Activated CD8-positive, alpha-beta T cell treated with anti-CD3 and anti-CD28 coated beads, Interleukin-2, amount 10 ng/mL, durations not matched to agents 7 days and 5 days (primary cell): ENCODE measurements at places on chromosomes 16 and 17.

DNA sequence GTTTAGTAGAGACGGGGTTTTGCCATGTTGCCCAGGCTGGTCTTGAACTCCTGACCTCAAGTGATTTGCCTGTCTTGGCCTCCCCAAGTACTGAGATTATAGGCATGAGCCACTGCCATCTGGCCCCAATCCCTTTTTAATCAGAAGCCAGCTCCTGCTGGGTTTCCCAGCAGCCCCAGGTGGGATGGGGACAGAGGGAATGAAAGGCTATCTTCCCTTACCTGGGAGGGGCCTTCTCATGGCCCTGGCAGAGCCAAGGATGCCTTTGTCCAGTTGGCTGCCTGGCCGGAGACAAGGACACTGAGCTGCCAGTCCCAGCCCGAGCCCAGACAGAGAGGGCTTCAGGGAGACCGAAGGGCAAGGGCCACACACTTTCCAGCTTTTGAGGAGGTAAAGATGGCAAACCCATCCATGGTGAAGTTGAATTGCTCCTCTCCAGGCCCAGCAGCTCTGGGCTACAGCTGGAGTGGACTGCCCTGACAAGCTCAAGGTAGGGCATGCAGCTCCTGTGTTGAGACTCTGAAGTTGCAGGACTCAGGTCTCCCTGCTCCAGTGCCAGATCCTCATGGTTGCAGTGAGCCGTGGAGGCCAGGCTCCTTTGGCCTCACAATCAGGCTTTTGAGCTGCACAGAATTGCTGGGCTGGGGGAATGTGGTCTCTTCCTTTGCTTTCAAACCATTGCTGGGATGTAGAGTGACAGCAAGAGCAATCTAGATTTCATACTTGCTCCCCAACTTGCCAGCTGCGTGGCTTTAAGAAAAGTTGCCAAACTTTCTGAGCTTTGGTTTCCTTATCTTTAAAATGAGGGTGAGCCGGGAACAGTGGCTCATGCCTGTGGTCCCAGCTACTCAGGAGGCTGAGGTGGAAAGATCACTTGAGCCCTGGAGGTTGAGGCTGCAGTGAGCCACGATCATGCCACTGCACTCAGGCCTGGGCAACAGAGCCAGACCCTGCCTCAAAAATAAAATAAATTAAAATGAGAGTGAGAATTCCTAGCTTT lies 44.5 kb upstream of the IL34 start:
- H3K27me3 ChIP-seq: peaks cover 8% of the 10 kb centered on the region
- peaks cover 8% of the 10 kb centered on the region for H3K4me1 ChIP-seq
- no peak overlapping the region for H3K4me3 ChIP-seq
- no peak overlapping the region for H3K27ac ChIP-seq

DNA sequence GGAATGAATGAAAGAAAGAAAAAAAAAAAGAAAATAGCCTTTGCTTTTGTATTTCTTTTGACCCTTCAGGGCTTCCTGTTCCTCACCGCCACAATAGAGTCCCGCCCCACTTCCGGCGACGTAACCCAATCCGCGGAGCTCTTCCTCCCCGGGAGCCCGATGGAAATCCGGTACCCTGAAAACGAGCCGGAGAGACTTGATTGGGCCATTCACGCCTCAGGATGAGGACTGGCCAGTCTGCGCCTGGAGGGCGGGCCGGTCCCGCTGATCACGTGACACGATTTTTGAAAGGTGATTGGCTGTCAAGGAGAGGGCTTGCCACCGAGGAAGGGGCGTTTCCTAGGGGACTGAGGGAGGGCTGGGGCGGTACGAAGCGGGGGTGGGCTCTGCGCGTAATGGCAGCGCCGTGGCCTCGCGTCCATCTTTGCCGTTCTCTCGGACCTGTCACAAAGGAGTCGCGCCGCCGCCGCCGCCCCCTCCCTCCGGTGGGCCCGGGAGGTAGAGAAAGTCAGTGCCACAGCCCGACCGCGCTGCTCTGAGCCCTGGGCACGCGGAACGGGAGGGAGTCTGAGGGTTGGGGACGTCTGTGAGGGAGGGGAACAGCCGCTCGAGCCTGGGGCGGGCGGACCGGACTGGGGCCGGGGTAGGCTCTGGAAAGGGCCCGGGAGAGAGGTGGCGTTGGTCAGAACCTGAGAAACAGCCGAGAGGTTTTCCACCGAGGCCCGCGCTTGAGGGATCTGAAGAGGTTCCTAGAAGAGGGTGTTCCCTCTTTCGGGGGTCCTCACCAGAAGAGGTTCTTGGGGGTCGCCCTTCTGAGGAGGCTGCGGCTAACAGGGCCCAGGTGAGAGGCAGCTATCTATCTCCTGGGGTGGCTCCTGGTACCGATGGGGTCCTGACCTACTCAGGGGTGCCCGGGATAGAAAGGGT lies at the start of the genes PSME3IP1 and RSPRY1:
TSS of gene PSME3IP1 (minus strand) at position 95 of the 927 bp plus-strand sequence. CDS start 12,185 bp downstream, outside the sequence.
TSS of gene RSPRY1 (plus strand) at position 385 of the 927 bp plus-strand sequence. CDS start 18,330 bp downstream, outside the sequence.
- H3K27ac ChIP-seq: peak within 1 kb of the TSS; percentile 97
- H3K36me3 ChIP-seq: peaks cover 9% of the 10 kb centered on the region
- peak within 1 kb of the TSS; percentile 94 for H3K4me3 ChIP-seq
- H3K27me3 ChIP-seq: no peaks in the 10 kb centered on the region

- peaks cover 3% of the 10 kb centered on the region for H3K27me3 ChIP-seq
- DNase-seq: no peak
- H3K27ac ChIP-seq: no peak overlapping the region
- H3K4me1 ChIP-seq: peaks cover 51% of the 10 kb centered on the region
- no peak overlapping the region for H3K4me3 ChIP-seq
These were observed 11.0 kb downstream of the C16orf54 start for GRCh38 chr16:29734786-29735185.

- H3K4me3 ChIP-seq: no peak overlapping the region
- no peak for DNase-seq
- no peaks in the 10 kb centered on the region for H3K36me3 ChIP-seq
- H3K4me1 ChIP-seq: no peaks in the 10 kb centered on the region
- H3K27me3 ChIP-seq: peaks cover 3% of the 10 kb centered on the region
These were observed 9.4 kb upstream of the MYLK3 start for GRCh38 chr16:46757339-46758050.

DNA sequence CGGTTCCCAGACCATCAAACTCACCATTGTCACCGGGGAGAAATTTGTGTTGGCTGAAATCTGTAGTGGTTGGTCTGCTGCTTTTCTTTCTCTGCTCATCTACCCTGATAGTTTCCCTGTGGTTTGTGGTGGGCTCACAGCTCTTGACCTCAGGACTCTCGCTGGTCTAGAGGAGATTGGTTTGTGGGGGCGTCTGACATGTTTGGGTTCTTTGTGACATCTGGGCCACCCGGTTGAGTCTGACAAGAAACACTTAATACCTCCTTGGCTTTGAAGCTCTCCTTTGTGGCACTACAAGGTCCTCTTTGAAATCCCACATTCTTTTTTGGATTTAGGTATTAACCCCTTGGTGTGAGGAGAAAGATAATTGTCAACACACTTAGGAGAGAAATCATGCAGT lies 662.0 kb downstream of the WWOX start:
- H3K27me3 ChIP-seq: no peaks in the 10 kb centered on the region
- no peaks in the 10 kb centered on the region for H3K36me3 ChIP-seq
- no peak for DNase-seq
- H3K4me3 ChIP-seq: no peak overlapping the region

DNA sequence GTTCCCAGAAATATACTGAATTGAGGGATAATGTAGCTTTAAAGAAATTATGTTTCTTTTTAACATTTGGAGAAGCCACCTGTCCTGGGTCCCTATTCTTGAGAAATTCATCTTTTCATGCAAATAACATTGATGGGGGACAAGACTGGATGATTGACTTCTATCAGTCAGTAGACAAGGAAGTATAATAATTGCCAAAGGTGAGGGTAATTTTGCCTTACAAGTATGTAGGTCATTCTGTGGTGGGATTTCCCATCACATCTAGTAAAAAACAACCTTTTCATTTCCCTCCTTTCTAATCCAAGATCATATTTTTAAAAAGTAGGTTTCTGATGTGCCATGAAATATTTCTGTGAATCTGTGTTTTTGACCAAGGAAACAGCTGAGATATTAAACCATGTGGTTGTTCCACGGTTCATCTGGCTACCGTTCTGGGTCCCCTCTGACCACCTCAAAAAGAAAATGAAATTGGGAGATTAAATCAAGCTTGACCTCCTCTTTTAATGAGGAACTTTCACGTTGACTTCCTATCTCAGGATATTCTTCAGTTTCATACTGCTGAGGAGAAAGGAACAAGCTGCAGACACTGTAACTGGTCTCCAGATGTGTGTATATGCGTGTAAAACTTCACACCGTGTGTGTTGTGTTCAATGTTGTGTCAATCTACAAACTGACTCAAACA lies 138.6 kb downstream of the MAP2K6 start:
- H3K27me3 ChIP-seq: no peaks in the 10 kb centered on the region
- H3K4me1 ChIP-seq: no peaks in the 10 kb centered on the region

DNA sequence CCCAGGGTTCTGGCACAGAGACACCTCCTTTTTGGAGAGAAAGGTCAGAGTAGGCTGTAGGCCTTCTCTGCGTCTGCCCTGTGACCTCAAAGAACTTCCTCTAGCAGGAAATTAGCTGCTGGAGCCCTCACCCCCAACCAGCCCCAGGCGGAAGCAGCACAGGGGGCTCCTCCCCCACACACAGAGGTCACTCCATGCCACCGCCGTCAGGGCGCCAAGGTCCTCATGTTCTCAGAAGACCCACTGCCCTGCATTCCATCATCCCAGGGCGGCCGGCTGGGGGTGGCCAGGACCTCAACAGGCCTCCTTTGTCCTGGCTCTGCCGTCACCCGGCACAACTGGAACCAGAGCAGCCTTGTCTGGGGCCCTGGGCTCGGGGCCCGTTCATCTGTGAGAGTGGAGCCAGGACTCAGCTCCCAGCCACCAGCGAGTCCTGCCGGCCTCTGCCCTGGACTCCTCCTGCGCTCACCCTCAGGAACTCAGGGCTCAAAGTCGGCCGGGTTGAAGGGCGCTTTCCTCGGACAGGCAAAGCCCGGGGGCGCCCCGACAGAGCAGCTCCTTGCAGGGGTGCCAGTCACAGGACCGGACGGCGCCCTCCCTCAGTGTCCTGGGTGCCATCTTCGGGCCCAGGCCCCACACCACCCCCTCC lies 1.2 kb downstream of the TMC6 start:
- H3K4me3 ChIP-seq: peak overlapping the region; percentile 93
- H3K27ac ChIP-seq: peak overlapping the region; percentile 90
- peak; percentile 87 for DNase-seq
- H3K27me3 ChIP-seq: no peaks in the 10 kb centered on the region
- H3K36me3 ChIP-seq: peaks cover 63% of the 10 kb centered on the region

DNA sequence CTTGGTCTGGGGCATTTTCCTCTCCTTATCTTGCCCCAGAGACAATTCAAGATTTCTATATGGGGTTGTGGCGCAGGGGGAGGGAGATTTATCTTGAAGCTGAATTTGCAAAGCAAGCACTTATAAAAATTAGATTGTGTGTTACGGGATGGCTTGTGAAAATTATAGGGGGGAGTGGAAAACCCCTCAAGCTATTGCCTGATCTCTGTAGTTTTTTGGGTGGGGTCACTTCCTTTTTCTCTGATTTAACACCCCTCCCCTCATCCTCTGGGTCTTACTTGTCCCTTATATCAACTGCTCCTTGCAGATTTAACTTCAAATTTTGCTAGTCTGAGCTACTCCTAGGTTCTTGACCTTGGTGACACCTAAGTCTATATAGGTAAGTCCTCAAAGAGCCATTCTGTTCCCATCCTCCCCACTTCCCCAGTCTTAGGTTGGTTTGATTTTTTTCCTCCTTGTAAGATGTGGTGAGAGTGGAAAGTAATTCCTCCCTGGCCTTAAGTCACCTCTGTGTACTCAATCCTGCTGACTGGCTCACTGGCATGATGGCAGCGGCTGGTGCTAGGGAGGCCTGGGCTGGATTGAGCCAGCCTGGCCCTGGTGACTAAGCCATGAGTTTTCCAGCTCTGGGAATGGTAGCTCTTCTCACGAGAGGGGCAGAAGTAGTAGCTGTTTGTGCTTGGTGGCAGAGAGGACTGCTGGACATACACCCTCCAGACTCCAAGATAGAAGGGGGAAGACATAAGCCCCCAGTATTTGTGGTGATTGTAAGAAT lies 2.3 kb downstream of the ARL4D start:
- H3K4me3 ChIP-seq: peak overlapping the region; percentile 4
- DNase-seq: no peak
- peaks cover 26% of the 10 kb centered on the region for H3K4me1 ChIP-seq
- H3K27me3 ChIP-seq: no peaks in the 10 kb centered on the region
- no peaks in the 10 kb centered on the region for H3K36me3 ChIP-seq

GRCh38 chr16:19119564-19119963 lies 5.8 kb downstream of the ITPRIPL2 start:
- no peak overlapping the region for H3K27ac ChIP-seq
- H3K36me3 ChIP-seq: no peaks in the 10 kb centered on the region
- no peak overlapping the region for H3K4me3 ChIP-seq
- H3K27me3 ChIP-seq: peaks cover 8% of the 10 kb centered on the region
- H3K4me1 ChIP-seq: peaks cover 27% of the 10 kb centered on the region

GRCh38 chr16:54284319-54284930 lies 2.2 kb downstream of the IRX3 start:
- no peak overlapping the region for H3K27ac ChIP-seq
- no peak overlapping the region for H3K4me3 ChIP-seq
- peaks cover 7% of the 10 kb centered on the region for H3K36me3 ChIP-seq
- peaks cover 20% of the 10 kb centered on the region for H3K4me1 ChIP-seq
- no peak for DNase-seq
- H3K27me3 ChIP-seq: peaks cover 80% of the 10 kb centered on the region

DNA sequence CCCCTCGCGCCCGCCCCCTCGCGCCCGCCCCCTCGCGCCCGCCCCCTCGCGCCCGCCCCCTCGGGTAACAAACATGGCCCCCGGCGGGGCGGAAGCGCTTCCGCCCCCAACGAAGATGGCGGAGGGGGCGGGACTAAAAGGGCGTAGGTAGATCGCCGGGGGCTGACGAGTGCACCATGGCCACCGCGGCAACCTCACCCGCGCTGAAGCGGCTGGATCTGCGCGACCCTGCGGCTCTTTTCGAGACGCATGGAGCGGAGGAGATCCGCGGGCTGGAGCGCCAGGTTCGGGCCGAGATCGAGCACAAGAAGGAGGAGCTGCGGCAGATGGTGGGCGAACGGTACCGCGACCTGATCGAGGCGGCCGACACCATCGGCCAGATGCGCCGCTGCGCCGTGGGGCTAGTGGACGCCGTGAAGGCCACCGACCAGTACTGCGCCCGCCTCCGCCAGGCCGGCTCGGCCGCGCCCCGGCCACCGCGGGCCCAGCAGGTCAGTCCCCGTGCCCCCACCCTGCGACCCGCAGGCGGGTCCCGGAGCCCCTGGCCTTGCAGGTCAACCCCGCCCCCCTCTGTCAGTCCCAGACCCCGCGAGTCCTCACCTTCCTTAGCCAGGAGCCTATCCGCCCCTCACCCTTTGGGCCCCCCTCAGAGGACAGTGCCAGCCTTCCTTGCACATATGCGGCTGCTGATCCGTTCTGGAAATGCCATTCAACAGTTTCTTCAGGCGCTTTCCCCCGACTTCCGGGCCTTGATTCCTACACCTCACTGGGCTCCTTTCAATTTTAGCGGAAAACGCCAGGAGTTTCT lies at the start of gene COG1:
TSS of gene COG1 (plus strand) at position 162 of the 808 bp plus-strand sequence. CDS start at position 177, 15 bp downstream.
- H3K27me3 ChIP-seq: no peaks in the 10 kb centered on the region
- H3K36me3 ChIP-seq: peaks cover 22% of the 10 kb centered on the region
- peak; percentile 90 for DNase-seq
- H3K4me1 ChIP-seq: peaks cover 34% of the 10 kb centered on the region
- H3K4me3 ChIP-seq: peak within 1 kb of the TSS; percentile 95

DNA sequence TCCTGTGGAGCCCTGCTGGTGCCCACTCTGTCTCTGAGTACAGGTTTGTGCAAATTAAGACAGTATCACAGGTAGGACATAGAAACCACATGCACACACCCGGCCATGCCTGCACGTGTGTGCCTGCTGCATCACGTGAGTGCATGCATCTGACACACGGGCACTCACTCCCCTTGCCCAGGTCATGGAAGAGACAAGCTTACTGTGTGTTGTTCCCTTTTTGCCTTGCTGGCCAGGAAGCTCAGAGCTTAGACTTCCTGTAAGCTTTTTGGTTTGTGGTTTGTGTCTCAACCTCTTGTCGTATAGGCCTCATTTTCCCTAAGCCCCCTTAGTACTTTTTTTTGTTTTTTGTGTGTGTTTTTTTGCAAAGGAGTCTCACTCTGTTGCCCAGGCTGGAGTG lies 25.0 kb downstream of the ZNF469 start:
- H3K27me3 ChIP-seq: no peaks in the 10 kb centered on the region
- peaks cover 14% of the 10 kb centered on the region for H3K4me1 ChIP-seq
- H3K36me3 ChIP-seq: no peaks in the 10 kb centered on the region
